Activated CD4-positive, alpha-beta memory T cell treated with anti-CD3 and anti-CD28 coated beads, Interleukin-2, amount 10 ng/mL, durations not matched to agents 7 days and 5 days (primary cell): ENCODE measurements at places on chromosomes 4 and X.

- H3K27me3 ChIP-seq, result no peaks in the 10 kb centered on the region
- H3K4me3 ChIP-seq, result no peak overlapping the region
- DNase-seq, result no peak
- peaks cover 68% of the 10 kb centered on the region for H3K4me1 ChIP-seq
- peak overlapping the region; percentile 11 for H3K27ac ChIP-seq
Measured at GRCh38 chr4:89263265-89263664, 44.3 kb downstream of the GPRIN3 start.

GRCh38 chr4:111639120-111639690 lies 506.0 kb upstream of the FAM241A start:
- H3K4me3 ChIP-seq, result no peak overlapping the region
- no peaks in the 10 kb centered on the region for H3K4me1 ChIP-seq
- H3K27me3 ChIP-seq, result peaks cover 2% of the 10 kb centered on the region
- no peak for DNase-seq

GRCh38 chr4:82584931-82585330 lies 23.1 kb upstream of the TMEM150C start:
- H3K4me3 ChIP-seq, result no peak overlapping the region
- DNase-seq, result no peak
- no peaks in the 10 kb centered on the region for H3K36me3 ChIP-seq
- peaks cover 10% of the 10 kb centered on the region for H3K27me3 ChIP-seq
- H3K27ac ChIP-seq, result no peak overlapping the region

DNA sequence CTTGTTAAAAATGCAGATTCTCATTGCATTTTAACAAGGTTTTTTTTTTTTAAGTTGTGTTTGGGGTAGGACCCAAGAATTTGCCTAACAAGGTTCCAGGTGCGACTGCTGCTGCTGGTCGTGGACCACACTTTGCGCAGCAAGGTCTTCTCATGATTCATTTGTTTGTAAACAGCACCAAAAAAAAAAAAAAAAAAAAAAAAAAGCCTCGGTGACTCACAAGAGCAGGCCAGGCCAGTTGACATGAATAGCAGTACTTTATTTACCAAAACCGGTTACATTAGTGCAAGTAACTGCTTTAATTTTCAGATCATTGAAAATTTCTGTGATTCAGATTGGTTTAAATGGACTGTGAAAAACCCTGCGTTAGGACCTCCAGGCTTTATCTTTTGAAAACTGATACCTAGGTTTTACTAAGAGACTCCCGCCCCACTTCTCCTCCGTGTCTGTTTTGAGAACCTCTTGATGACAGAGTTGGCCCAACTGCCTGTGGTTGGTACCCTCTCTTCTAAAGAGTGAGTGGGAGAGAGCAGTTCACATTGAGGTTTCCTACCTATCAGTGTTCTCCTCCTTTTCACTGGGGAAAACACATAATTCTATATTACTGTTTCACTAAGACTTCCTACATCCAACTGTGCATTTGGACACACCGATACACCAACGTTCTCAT lies 86.2 kb downstream of the PHEX start:
- no peak overlapping the region for H3K27ac ChIP-seq
- no peaks in the 10 kb centered on the region for H3K4me1 ChIP-seq
- no peak for DNase-seq

DNA sequence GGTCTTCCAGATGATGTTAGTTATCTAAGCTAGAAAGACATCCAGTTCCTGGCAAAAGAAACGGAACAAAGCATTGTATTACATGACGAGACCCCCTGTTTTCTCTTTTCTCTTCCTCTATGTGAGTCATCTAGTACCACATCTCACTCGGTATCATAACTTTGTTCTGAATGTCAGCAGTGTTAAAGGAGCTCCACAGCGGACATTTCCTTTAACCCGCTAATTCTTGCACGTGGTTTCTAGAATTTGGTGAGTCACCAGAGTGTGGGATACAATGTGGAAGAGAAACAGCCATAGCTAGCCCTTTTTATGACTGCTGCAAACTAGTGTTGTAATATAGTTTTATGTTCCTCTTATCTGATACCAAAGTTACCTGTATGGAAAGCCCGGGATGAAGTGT lies 243.7 kb downstream of the TENM3 start:
- H3K27ac ChIP-seq, result no peak overlapping the region
- H3K27me3 ChIP-seq, result no peaks in the 10 kb centered on the region
- H3K4me1 ChIP-seq, result no peaks in the 10 kb centered on the region
- DNase-seq, result no peak
- H3K36me3 ChIP-seq, result no peaks in the 10 kb centered on the region
- H3K4me3 ChIP-seq, result no peak overlapping the region

- no peak overlapping the region for H3K4me3 ChIP-seq
- DNase-seq, result no peak
- no peaks in the 10 kb centered on the region for H3K27me3 ChIP-seq
- no peak overlapping the region for H3K27ac ChIP-seq
Measured at GRCh38 chrX:18995221-18995620, 11.3 kb upstream of the PHKA2 start.

- H3K27me3 ChIP-seq, result no peaks in the 10 kb centered on the region
- no peaks in the 10 kb centered on the region for H3K4me1 ChIP-seq
- H3K27ac ChIP-seq, result no peak overlapping the region
- H3K4me3 ChIP-seq, result no peak overlapping the region
- DNase-seq, result no peak
- H3K36me3 ChIP-seq, result peaks cover 10% of the 10 kb centered on the region
Measured at GRCh38 chr4:2186133-2186864, 55.6 kb downstream of the HAUS3 start.

- no peak overlapping the region for H3K4me3 ChIP-seq
- DNase-seq, result no peak
- no peak overlapping the region for H3K27ac ChIP-seq
Measured at GRCh38 chr4:77097611-77098010, 21.8 kb upstream of the CCNI start.

- no peak for DNase-seq
- no peaks in the 10 kb centered on the region for H3K36me3 ChIP-seq
- no peak overlapping the region for H3K4me3 ChIP-seq
- peaks cover 3% of the 10 kb centered on the region for H3K4me1 ChIP-seq
Measured at GRCh38 chr4:15914291-15914690, 24.2 kb downstream of the FGFBP1 start.

DNA sequence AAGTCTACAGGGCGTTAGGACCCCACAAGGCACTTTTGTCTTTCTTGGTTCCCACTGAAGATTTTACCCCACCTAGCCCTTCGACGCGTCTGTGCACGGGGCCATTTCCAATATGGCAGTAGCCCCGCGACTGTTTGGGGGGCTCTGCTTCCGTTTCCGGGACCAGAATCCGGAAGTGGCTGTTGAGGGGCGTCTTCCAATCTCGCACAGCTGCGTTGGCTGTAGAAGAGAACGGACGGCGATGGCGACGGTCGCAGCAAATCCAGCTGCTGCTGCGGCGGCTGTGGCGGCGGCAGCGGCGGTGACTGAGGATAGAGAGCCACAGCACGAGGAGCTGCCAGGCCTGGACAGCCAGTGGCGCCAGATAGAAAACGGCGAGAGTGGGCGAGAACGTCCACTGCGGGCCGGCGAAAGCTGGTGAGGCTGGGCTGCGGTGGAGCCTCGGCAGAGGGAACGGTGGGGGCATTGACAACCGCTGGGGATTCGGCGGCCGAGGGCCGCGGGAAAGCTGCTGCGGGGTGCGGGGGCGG lies at the start of gene USP11:
Gene USP11 (plus strand): TSS at position 207 of the 530 bp plus-strand sequence. CDS start 35 bp downstream, at position 242.
- DNase-seq, result peak; percentile 47
- H3K4me1 ChIP-seq, result peaks cover 12% of the 10 kb centered on the region
- no peaks in the 10 kb centered on the region for H3K27me3 ChIP-seq
- H3K27ac ChIP-seq, result peak within 1 kb of the TSS; percentile 98

- H3K36me3 ChIP-seq, result no peaks in the 10 kb centered on the region
- H3K4me1 ChIP-seq, result no peaks in the 10 kb centered on the region
- no peak overlapping the region for H3K27ac ChIP-seq
- H3K4me3 ChIP-seq, result no peak overlapping the region
- peaks cover 3% of the 10 kb centered on the region for H3K27me3 ChIP-seq
- DNase-seq, result no peak
Measured at GRCh38 chr4:74389494-74389893, 24.5 kb downstream of the EREG start.

GRCh38 chrX:57134702-57135101 lies 2.5 kb downstream of the SPIN2A start:
- no peak overlapping the region for H3K27ac ChIP-seq
- no peaks in the 10 kb centered on the region for H3K4me1 ChIP-seq
- no peaks in the 10 kb centered on the region for H3K36me3 ChIP-seq
- no peak overlapping the region for H3K4me3 ChIP-seq
- H3K27me3 ChIP-seq, result no peaks in the 10 kb centered on the region

DNA sequence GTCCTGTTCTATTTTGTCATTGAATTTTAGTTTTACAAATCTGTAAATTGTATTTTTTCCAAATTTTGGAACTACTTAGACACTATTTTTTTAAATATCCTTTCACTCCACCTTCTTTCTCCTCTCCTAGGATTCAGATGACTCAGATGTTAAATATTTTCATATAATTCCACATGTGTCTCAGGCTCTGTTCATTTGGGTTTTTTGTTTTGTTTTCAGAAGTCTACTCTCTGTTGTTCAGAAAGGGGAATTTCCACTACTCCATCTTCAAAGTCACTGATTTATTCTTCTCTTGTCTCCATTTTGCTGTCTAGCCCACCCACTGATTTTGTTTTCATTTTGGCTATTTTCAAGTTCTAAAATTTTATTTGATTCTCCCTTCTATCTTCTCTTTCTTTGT lies 264.0 kb upstream of the SLIT2 start:
- H3K27me3 ChIP-seq, result no peaks in the 10 kb centered on the region
- H3K27ac ChIP-seq, result no peak overlapping the region
- H3K36me3 ChIP-seq, result no peaks in the 10 kb centered on the region
- DNase-seq, result no peak
- H3K4me3 ChIP-seq, result no peak overlapping the region

DNA sequence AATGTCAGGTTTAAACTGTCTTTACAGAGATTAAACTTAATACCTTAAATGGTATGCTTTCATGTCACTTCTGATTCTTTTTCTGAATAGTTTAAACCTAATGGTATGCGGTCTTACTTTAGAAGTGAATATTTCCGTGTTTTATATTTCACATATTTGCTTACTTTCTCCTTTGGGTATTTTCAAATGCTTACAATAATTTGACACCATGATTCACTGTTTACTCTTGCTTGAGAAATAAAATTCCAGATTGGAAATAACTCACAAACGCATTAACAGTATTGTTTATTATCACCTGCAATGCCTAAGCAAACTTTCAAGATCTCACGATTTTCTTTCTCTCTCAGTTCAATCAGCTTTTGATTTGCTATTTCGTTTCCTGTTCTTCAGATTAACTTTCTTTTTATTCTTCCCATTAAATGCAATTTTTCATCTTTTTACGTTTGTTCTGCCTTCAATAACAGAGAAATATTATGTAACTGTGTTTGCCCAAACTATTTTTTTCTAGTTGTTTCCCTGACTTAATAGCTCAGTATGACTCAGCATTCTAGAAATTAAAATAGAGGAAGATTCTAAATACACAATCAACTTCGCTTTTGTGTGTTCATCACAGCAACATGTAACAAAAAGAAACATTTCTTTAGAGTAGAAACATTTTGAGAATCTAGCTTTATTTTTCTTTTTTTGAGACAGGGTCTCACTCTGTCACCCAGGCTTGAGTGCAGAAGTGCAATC lies 955.5 kb upstream of the PRKX start:
- H3K27me3 ChIP-seq, result no peaks in the 10 kb centered on the region
- H3K36me3 ChIP-seq, result no peaks in the 10 kb centered on the region
- H3K27ac ChIP-seq, result no peak overlapping the region
- H3K4me3 ChIP-seq, result no peak overlapping the region
- no peaks in the 10 kb centered on the region for H3K4me1 ChIP-seq

- no peaks in the 10 kb centered on the region for H3K36me3 ChIP-seq
- no peak for DNase-seq
- H3K27me3 ChIP-seq, result peaks cover 4% of the 10 kb centered on the region
- no peaks in the 10 kb centered on the region for H3K4me1 ChIP-seq
- no peak overlapping the region for H3K4me3 ChIP-seq
Measured at GRCh38 chrX:40852586-40852985, 117.2 kb upstream of the MED14 start.

- no peaks in the 10 kb centered on the region for H3K4me1 ChIP-seq
- H3K4me3 ChIP-seq, result no peak overlapping the region
- H3K36me3 ChIP-seq, result no peaks in the 10 kb centered on the region
- no peaks in the 10 kb centered on the region for H3K27me3 ChIP-seq
Measured at GRCh38 chr4:47075919-47076318, 44.6 kb downstream of the GABRB1 start.

DNA sequence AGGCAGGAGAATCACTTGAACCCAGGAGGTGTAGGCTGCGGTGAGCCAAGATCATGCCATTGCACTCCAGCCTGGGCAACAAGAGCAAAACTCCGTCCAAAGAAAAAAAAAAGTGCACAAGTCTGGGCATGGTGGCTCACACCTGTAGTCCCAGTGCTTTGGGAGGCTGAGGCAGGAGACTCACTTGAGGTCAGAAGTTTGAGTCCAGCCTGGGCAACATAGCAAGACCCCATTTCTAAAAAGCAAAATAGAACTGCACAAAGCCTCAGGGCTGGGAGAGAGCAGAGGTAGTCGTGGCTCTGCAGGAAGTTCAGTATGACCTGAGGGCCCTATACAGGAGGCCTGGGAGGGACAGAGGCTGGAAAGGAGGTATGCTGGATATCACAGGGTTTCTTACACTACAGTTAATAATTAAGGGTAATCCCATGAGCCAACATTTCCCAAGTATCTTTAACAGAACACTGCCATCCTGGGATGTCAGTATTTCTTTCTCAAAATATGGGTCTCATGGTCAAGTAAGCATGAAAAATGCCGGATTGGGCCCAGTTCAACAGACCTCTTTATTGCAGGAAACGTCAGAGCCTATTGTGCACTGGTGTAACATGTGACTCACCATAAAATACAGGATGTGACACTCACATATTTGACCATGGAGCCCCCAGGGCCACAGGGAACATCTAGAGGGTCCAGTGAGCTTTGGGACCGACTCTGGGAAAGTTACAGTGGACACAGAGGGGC lies 37.8 kb downstream of the ACSL1 start:
- H3K4me1 ChIP-seq, result peaks cover 14% of the 10 kb centered on the region
- no peak overlapping the region for H3K4me3 ChIP-seq
- no peak for DNase-seq
- H3K27me3 ChIP-seq, result no peaks in the 10 kb centered on the region
- H3K27ac ChIP-seq, result no peak overlapping the region

DNA sequence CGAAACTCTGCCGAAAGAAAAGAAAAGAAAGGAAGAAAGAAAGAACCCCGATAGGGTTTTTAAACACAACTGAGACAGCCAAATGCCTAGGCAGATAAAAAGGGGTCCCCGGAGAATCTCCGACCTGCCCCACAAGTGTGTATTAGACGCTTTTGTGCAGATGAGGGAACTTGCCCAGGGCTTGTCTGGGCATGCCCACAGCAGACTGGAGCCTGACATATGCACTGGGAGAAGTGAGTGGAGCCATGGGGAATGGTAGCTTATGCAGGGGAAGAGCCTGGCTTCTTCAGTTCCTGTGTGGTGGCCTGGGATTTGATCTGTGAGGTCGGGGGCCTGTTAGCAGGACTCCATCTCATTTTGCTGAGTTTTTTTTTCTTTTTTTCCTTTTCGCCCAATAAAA lies 199.0 kb downstream of the GPC3 start:
- H3K27ac ChIP-seq, result no peak overlapping the region
- no peaks in the 10 kb centered on the region for H3K27me3 ChIP-seq
- DNase-seq, result no peak
- H3K36me3 ChIP-seq, result no peaks in the 10 kb centered on the region
- no peaks in the 10 kb centered on the region for H3K4me1 ChIP-seq

GRCh38 chr4:35802644-35803043 lies 441.7 kb downstream of the ARAP2 start:
- no peaks in the 10 kb centered on the region for H3K4me1 ChIP-seq
- H3K36me3 ChIP-seq, result no peaks in the 10 kb centered on the region
- no peaks in the 10 kb centered on the region for H3K27me3 ChIP-seq
- no peak overlapping the region for H3K4me3 ChIP-seq
